HEK293T (cell line): ENCODE measurements at places on chromosomes 3 and 15.

GRCh38 chr3:123997543-123997942, 5.6 kb upstream of the ROPN1 start:
- no peak for DNase-seq

DNA sequence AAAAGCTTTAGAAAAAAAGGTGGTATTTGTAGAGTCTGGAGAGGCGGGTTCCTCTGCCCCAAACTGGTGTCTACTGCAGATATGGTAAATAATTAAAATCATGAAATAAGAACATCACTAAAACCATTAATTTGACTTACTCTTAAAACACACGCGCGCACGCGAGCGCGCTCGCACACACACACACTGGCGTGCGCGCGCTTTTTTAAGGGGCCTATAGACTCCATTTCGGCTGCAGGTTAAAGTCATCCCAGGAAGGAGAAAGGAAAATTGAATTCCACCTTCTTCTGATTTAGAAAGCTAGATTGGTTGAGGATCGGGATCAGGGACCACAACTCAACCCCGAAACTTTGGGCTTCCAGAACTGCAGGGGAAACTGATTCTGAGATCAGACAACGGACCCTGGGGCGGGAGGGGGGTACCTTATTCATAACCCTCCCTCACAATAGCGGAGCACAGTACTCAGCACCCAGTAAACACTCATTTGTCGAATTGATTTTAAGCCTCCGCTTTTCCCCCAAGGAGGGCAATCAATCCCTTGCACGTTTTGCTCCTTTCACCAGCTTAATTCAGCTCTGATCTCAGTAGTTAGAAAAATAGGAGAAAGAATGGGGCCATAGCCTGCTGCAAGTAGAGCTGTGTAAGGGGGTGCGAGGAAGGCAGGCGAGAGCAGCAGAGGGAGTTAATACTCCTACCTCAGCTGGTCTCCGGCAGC, 509 bp upstream of the LRRC3B start:
- no peak for DNase-seq

GRCh38 chr3:4887177-4887576, 92.1 kb upstream of the BHLHE40 start:
- DNase-seq, result no peak

GRCh38 chr15:56734013-56734635, 815 bp upstream of the ZNF280D start:
- DNase-seq, result no peak

DNA sequence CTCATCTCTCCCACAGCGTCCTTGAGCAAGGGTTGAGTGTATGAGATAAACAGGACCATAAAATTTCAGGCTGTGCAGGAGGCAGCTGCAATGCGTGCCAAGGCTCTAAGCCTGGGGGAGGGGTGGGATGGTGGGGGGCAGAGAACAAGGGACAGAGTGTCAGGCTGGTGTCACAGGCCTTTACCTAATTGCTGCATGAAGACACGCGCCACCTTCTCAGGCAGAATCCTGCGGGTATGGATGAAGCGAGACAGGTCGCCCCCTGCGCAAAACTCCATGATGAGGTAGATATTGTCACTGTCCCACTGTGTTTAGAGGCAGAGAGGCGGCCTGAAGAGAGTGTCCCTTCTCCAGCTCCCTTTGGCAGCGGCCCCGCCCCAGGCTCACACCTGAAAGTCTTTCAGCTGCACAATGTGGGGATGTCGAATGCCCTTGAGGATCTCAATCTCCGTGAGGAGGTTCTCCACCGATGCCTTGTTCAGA, 1.0 kb downstream of the ULK3 start:
- no peak for DNase-seq

- DNase-seq, result no peak
These were observed 166.4 kb upstream of the KCNMB2 start for GRCh38 chr3:178369811-178370210.

DNA sequence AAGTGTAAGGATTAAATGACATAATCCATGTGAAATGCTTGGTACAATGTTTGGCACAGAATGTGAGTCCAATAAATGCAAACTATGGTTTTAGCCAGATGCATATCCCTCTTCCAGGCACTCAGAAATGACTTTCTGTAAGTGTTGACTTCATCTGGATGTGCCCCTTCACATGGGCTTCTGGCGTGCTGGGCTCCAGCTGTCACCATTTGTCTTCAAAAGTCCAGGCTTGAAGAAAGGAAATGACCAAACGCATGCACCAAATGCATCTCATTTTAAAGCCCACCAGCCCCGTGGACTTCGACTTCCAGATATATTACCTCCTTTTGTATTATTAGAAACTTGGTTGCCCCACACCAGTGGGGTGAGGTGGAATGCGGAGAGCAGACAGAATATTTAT, 23.7 kb downstream of the CRYGS start:
- DNase-seq, result no peak

- no peak for DNase-seq
These were observed 131.3 kb upstream of the PTX3 start for GRCh38 chr3:157305392-157305791.

GRCh38 chr3:150922611-150923010, 17.4 kb upstream of the MINDY4B start:
- peak; percentile 72 for DNase-seq

DNA sequence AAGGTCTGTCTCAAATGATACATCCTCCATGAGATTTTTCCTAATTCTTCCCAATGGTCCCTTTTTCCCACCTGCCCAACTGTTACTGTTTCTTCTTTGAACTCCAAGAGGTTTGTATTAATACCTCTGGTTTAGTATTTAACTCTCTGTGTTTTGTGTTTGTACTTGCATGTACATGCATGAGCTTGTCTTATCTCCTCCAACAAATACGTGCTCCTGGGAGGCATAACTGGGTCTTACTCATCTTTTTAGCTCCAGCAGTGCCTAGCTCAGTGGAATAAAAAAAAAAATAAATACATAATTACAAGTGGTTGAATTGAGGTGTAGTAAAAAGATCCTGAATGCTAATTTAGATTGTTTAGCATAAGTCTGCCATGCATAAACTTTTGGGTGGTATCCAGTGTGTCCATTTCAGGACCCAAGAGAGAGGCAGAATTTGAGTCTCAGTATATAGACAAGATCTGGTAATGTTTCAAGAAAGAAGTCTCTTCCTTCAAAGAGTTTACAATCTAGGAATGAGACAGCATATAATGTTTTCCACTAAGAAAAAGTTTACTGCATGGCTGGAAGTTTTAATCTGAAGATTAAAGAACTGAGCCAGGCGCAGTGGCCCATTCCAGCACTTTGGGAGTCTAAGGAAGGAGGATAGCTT, 1.7 kb upstream of the LYSMD2 start:
- DNase-seq, result no peak

DNA sequence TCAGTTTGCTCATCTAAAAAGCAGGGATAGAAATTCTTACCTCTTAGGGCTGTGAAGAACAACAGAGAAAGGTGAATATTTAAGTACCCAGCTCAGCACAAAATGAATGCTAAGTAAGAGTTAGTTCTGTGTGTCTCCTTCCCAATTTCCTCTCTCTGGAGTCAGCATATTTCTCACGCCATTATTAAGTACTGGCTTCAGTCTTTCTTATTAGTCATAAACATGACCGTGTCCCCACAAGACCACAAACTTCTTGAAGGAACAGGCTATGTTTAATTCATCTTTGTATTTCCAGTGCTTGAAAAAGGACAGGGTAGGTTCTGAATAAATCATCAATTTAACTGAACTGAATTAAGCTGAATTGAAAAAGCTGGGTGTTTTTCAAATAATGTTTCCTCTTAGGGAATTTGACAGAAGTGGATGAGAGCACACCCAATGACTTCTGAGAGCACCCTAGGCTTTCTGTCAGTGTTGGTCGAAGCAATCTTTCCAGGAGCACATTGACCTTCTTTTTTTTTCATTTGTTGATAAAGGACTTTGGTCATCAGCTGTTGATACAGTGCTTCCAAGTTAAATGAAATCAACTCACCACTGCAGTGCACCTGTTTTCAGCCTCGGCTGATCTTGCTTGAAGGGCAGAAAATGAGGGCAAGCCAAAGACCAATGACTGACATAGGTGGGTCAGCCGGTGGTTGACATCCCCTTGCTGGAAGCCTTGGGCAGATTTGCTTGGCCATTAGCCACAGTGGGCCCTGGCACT, 324.6 kb downstream of the MFSD1 start:
- DNase-seq, result no peak
